ENCODE measurements at places on chromosomes 4 and X.
A peak's percentile ranks its signal among the peaks of the same experiment; 100 is the strongest.

DNA sequence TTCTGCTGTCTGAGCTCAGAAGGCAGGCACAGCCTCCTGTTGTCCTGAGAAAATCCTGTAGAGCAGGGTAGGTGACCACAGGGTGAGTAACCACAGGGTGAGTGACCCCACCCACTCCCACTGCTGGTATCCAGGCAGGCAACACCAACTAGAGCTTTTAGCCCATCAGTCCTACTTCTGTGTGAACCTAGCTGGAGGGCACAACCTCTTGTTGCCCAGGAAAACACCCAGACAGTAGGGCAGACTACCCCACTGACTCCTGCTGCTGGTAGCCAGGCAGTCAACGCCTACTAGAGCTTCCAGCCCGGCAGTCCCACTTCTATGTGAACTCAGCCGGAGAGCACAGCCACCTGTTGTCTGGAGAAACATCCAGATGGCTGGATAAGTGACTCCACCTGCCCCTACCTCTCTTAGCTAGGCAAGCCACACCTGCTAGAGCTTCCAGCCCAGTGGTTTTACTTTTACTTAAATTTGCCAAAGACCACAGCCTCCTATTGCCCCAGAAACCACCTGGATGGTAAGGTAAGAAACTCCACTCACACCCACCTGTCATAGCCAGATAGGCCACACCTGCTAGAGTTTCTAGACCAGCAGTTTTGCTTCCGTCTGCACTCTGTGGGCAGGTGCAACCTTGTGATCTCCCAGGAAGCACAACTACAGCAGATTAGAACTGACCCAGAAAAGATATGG lies 371.6 kb downstream of the INPP4B start:
- no peaks in the 10 kb centered on the region for H3K4me1 ChIP-seq
- H3K4me3 ChIP-seq = no peak overlapping the region
- no peak for DNase-seq
- no peaks in the 10 kb centered on the region for H3K27me3 ChIP-seq
- no peak overlapping the region for H3K27ac ChIP-seq

DNA sequence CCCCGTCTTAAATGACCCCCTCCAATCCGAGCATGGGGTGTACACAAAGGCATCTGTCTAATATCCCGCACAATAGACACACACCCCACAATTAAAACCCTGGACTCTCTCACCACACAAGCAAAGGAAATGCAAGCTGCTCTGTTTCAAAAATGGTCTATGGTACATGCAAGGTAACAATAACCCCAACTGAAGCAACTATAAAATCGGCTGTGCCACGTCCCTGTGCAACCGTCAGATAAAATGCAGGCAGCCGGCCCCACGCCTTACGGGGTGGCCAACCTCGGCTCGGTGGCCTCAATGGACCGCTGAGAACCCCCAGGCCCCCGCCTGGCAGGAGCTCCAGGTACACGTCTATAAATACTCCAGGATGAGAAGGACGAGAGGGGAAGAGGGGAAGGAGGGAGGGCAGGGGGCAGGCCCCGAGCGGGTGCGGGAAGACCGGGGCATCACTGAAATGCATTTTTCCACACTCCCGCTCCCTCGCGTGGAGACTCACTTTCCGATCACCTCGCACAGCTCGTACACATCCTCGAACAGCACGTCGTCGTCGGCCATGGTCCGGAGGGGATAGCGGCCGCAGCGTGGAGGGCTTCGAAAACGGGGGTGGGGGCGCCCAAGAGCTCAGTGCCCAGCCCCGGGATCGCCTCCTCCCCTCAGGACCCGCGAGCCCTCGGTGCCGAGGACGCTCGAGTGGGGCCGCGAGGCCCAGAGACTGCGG lies 763 bp downstream of the CASK start:
- H3K4me3 ChIP-seq = peak overlapping the region; percentile 64
- DNase-seq = peak; percentile 47
- H3K27me3 ChIP-seq = no peaks in the 10 kb centered on the region
- peak overlapping the region; percentile 79 for H3K27ac ChIP-seq

DNA sequence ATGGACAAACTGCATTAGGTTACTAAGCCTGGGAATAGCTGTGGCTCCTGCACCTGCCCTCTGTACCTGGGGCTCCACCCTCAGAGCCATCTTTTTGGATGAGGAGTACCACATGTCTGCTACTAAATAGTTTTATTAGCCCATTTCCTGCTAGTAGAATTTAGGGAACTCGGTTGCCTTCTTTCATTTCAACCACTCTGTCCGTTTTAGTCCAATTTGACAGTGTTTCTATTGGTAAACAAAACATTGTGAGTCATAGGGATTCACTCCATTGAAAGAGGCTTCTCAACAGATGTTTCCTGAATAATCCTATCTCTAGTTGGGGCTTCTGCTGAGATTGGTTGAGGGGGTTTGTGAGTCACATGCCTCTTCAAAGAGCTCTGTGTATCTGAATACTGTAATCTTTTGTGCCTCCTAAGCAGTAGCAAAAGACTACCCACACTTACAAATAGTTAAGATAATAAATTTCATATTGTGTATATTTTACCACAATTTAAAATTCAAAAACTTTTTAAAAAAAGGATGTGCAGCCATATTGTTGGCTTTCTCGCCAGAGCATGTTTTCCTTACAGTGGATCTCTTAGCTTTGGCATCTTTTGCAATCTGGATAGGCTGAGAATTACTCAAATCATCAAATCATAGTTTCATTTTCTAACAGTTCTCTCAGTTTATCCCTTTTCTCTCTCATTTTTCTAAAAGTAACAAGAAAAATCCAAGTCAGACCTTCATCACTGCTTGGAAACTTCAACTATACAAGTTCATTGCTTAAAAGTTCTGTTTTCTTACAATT lies 9.9 kb downstream of the FAM200B start:
- H3K4me1 ChIP-seq = peaks cover 22% of the 10 kb centered on the region
- H3K27ac ChIP-seq = no peak overlapping the region

GRCh38 chrX:152821145-152821765 lies 9.3 kb downstream of the CETN2 start:
- H3K27ac ChIP-seq = no peak overlapping the region
- H3K36me3 ChIP-seq = no peaks in the 10 kb centered on the region
- no peaks in the 10 kb centered on the region for H3K4me1 ChIP-seq
- no peaks in the 10 kb centered on the region for H3K27me3 ChIP-seq
- DNase-seq = no peak
- no peak overlapping the region for H3K4me3 ChIP-seq

GRCh38 chrX:50000937-50001542 lies 78.6 kb downstream of the CLCN5 start:
- no peak overlapping the region for H3K27ac ChIP-seq
- DNase-seq = no peak
- no peak overlapping the region for H3K4me3 ChIP-seq

DNA sequence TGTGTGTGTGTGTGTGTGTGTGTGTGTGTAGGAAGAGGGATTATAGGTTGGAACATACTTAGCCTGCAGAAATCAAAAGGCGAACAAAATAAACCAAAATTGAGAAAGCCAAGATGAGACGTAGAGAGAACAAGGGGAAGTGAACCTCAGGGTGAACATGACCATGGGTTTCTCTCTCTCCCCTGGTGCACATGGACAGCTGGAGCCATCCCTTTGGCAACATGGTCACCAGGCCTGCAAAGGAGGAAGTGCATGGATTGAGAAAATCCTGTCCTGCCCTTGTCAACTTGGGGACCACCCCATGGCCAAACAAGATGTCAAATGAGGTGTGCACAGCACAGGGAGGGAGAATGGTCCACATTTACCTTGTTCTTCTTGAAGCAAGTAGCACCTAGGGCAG lies 23.1 kb downstream of the LGI2 start:
- peak; percentile 49 for DNase-seq
- H3K36me3 ChIP-seq = no peaks in the 10 kb centered on the region
- peaks cover 3% of the 10 kb centered on the region for H3K4me1 ChIP-seq

GRCh38 chrX:30580641-30581040 lies 3.1 kb upstream of the TASL start:
- DNase-seq = no peak
- no peak overlapping the region for H3K27ac ChIP-seq
- H3K36me3 ChIP-seq = no peaks in the 10 kb centered on the region
- H3K4me3 ChIP-seq = no peak overlapping the region
- no peaks in the 10 kb centered on the region for H3K4me1 ChIP-seq
- H3K27me3 ChIP-seq = no peaks in the 10 kb centered on the region

DNA sequence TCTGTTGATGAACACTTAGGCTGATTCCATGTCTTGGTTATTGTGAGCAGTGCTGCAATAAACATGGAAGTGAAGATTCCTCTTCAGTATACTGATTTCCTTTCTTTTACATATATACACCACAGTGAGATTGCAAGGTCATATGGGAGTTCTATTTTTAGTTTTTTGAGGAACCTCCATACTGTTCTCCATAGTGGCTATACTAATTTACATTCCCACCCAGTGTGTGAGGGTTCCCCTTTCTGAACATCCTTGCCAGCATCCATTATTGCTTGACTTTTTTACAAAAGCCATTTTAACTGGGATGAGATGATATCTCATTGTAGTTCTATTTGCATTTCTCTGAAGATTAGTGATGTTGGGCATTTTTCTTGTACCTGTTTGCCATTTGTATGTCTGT lies 80.5 kb upstream of the GALNT7 start:
- no peaks in the 10 kb centered on the region for H3K36me3 ChIP-seq
- no peaks in the 10 kb centered on the region for H3K27me3 ChIP-seq
- no peaks in the 10 kb centered on the region for H3K4me1 ChIP-seq

DNA sequence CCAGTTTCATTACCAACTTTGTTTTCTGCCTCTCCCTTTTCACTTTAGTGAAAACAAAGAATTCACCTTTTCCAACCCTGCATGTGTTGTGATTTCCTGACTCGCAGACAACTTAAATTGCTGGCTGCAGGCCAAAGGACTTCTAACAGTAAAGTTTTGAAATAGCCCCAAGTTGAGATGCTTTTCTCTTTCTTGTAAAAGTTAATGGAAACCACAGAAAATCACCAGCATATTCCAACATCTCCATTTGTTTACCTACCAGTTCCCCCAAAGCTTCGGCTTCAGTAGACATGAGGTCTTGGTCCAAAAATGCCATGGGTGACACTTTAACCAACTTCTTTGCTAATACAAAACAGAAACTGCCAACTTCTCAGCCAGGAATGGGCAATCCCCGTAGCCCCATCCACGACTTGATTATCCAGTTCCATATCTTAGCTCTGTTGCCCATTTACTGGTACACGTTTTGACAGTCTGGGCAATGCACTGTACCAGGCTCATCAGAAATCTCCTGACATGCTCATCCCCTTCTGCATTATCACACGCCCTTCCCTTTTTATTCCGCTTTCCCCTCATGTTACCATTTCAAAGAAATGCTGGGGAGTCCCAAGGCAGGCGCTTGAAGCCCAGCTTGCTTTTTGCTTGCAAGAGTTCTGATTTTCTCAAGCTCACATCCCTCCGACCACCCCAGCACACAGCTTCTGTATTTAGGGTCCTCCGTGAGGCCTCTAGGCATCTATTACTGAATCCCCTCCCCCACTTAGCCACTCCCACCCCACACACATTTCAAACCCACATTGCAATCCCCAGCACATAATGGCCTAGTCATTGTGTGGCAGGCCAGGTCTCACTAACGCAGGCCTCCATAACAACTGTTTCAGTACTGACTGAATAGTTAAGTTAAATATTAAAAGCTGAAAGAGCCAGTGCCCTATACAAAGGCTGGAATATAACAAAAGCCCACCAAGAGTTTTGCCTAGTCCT lies 137.9 kb upstream of the S100G start:
- H3K4me3 ChIP-seq = no peak overlapping the region
- no peak for DNase-seq
- no peaks in the 10 kb centered on the region for H3K36me3 ChIP-seq
- no peaks in the 10 kb centered on the region for H3K4me1 ChIP-seq
- no peaks in the 10 kb centered on the region for H3K27me3 ChIP-seq
- H3K27ac ChIP-seq = no peak overlapping the region

- DNase-seq = no peak
- no peaks in the 10 kb centered on the region for H3K36me3 ChIP-seq
- no peaks in the 10 kb centered on the region for H3K27me3 ChIP-seq
Measured at GRCh38 chrX:16212024-16212423, 44.7 kb downstream of the MAGEB17 start.

- no peaks in the 10 kb centered on the region for H3K4me1 ChIP-seq
- no peaks in the 10 kb centered on the region for H3K27me3 ChIP-seq
- no peak for DNase-seq
- H3K4me3 ChIP-seq = peak overlapping the region; percentile 30
Measured at GRCh38 chr4:76435528-76436319, 695 bp downstream of the SHROOM3 start.

DNA sequence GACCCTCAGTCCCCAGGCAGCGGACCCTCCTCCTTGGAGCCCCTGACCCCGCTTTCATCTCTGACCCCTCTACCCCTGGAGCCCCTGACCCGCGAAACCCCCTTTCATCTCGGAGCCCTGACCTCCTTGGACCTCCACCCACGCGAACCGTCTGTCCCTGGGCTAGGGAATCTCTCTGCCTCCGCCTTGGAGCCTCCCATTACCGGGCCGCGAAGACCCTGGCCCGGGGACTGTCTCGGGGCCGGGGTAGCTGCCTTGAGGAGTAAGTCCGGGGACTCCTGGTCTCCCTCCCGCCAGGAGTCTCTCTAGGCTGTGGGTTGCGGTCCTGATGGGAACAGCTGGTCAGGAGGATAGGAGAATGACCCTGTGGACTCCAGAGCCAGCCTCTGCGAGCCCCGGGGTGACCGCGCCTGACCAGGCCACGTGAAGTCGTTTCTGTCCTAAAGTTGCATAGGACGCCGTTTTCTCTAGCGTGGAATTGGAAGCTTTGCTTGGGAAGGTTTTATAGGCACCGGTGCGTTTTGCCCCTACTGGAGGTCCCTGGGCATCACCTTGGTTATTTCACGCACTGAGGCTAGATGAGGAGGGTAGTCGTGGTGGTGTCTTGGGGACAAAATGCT lies 824 bp downstream of the TBC1D14 start:
- DNase-seq = no peak
- H3K36me3 ChIP-seq = no peaks in the 10 kb centered on the region
- no peaks in the 10 kb centered on the region for H3K27me3 ChIP-seq

DNA sequence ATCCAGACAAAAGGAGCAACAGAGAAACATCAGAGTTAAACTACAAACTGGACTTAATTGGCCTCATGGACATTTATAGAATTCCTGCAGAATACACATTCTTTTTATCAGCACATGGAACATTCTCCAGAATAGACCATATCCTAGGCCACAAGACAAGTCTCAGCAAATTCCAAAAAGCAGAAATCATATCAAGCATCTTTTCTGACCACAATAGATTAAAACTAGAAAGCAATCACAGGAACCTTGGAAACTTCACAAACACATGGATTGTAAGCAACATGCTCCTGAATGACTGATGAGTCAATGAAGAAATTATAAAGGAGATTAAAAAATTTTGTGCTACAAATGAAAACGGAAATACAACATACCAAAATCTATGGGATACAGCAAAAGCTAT lies 526.7 kb downstream of the PCDH7 start:
- H3K27me3 ChIP-seq = no peaks in the 10 kb centered on the region
- H3K27ac ChIP-seq = no peak overlapping the region
- no peaks in the 10 kb centered on the region for H3K4me1 ChIP-seq
- no peak overlapping the region for H3K4me3 ChIP-seq
- DNase-seq = no peak

GRCh38 chr4:182688081-182688480 lies 229.1 kb downstream of the DCTD start:
- no peaks in the 10 kb centered on the region for H3K4me1 ChIP-seq
- no peaks in the 10 kb centered on the region for H3K36me3 ChIP-seq
- H3K27me3 ChIP-seq = no peaks in the 10 kb centered on the region
- no peak overlapping the region for H3K27ac ChIP-seq
- DNase-seq = no peak
- H3K4me3 ChIP-seq = no peak overlapping the region
